CD4-positive, alpha-beta T cell treated with Interleukin-1 beta for 1 hour (primary cell): ENCODE measurements at places on chromosomes 1 and 21.

- peak; percentile 40 for DNase-seq
These were observed 29.7 kb upstream of the KIRREL1 start for GRCh38 chr1:157963713-157964112.

DNA sequence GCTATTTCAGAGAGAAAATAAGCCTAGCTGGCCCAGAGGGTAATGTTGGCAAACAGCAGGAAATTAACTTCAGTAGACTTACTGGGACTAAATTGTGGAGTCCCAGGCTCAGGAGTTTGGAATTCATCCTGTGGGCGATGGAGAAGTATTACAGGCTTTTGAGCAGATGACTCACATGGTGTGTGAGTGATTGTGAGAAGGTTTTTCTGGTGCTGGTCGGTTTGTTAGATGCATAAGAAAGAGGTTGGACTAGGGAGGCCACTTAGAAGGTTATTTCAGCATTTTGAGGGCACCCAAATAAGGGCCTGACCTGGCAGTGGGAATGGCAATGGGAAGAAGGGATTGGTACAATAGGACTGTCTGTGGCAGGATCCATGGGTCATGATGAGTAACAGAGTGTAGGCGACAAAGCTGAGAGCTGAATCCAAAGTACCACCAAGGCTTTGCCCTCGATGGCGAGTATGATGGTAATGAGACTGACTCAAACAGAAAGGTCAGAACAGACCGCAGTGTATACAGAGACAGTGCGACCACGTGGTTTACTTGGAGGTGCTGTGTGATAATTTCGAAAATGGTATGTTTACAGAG, 69.2 kb upstream of the KIF26B start:
- DNase-seq, result no peak

DNA sequence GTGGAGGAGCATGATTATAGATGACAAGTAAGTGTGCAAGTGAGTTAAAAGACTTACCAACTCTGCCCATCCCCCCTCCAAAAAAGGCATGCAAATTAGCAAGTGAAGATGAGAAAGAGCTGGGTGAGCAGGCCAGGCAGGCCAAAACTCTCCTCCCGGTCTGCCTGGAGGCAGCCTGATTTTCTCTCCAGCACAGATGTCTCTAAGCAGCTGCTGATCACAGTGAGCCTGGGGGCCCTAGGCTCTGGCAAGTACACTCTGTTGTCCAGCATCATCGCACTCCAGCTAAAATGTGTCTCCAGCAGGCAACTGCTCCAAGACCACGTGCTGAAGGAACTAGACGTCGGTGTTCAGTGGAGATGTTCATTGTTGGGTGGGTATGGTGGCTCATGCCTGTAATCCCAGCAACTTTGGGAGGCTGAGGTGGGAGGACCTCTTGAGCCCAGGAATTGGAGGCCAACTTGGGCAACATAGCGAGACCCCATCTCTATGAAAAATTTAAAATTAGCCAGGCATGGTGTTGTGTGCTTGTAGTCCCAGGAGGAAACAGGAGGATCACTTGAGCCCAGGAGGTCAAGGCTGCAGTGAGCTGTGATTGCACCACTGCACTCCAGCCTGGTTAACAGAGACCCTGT, 56.7 kb upstream of the PUM1 start:
- no peak for DNase-seq

DNA sequence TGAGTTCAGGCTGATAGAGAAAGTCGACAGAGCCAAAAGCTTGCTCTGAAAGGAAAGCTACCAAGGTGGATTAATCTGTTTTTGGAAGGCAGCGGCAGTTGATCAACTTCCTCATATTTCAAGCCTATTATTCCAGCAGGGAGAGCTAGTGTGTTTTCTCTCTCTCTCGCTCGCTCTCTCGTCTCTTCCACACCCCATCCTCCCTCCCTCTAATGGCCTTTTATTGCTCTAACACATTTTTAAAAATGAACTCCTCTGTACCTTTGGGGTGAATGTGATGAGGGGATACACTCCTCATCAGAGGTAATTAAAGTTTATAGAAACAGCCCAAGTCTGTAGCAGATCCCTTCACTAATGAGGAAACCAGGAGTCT, 126.4 kb downstream of the CLIC6 start:
- DNase-seq, result no peak

DNA sequence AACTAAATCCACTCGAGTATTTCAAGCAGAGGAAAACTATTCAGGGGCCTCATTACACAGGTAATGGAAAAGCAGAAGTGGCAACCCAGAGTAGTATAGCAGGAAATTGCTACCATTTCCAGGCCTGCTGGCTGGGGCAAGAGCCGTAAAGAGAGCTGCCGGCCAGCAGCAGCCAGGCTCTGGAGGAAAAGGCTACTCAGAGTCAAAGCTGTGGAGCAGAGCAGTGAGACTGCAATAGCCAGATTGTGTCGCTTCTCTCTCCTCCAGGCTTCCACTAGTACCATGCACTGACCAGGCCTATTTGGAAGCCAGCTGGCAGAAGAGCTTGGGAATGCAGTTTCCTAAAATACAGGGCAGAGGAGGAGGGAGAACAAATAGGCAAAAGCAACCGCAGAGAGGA, 155.5 kb downstream of the OMA1 start:
- no peak for DNase-seq

DNA sequence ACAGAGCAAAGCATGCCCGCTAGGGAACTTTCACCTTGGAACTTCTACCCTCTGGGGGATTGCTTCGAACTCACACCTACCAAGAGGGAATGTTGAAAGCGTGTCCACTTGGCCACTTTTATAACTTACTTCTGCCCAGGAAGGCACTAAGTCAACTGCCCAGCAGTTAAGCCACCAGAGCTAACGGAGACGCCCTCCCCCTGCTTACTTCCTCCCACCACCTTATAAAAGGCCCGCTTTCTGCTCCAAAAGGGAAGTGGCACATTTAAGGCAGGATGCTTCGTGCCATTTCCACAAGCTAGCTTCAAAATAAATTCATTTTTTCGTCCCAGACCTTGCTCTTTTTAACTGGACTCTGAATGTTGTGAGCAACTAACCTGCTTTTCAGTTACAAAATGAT, 3.2 kb upstream of the AK2 start:
- DNase-seq, result no peak

GRCh38 chr1:204384636-204385352, 25.1 kb upstream of the PLEKHA6 start:
- DNase-seq, result no peak

GRCh38 chr1:190540366-190540765, 62.7 kb upstream of the BRINP3 start:
- DNase-seq, result no peak

GRCh38 chr1:172700556-172700955, 41.7 kb downstream of the FASLG start:
- DNase-seq, result no peak

DNA sequence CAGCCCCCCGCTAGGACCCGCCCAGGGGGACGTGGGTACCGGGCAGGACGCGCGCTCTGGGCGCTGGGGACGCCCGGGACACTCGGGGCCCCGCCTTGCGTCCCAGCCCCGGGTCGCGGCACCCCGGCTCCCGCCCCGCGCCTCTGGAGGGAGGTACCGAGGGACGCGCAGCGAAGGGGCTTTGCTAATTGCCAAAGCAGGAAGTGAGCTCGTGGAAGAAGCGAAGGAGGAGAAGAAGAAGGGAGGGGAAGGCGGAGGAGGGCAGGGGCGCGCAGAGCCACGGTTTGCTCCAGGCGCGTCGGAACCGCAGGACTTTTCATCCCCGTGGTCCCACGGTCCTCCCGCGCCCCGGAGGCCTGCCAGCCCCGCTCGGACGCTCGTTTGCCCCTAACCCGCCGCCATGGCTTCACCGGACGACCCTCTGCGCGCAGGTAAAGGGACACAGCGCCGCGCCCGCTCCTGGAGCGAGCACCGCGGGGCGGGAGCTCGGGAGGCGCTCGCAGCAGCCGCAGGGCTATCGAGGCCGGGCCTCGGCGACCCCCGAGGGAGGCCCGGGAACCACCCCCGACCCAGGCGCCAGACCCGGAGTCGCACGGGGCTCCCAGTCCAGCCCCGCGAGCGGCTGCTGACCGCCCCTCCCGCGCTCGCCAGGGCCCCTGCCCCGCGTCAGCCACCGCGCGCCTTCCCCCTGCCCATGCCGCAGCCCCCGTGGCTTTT, 1.3 kb downstream of the EDARADD start:
- peak; percentile 31 for DNase-seq

GRCh38 chr1:199313444-199313843, 674.6 kb downstream of the PTPRC start:
- DNase-seq, result no peak

GRCh38 chr1:64417803-64418202, 52.1 kb upstream of the CACHD1 start:
- no peak for DNase-seq

- no peak for DNase-seq
These were observed 7.1 kb upstream of the DIRAS3 start for GRCh38 chr1:68057564-68057963.

- DNase-seq, result no peak
These were observed 272.3 kb upstream of the ST6GALNAC5 start for GRCh38 chr1:76595024-76595423.

- DNase-seq, result no peak
These were observed 140.0 kb upstream of the GRIK3 start for GRCh38 chr1:37174341-37174740.

DNA sequence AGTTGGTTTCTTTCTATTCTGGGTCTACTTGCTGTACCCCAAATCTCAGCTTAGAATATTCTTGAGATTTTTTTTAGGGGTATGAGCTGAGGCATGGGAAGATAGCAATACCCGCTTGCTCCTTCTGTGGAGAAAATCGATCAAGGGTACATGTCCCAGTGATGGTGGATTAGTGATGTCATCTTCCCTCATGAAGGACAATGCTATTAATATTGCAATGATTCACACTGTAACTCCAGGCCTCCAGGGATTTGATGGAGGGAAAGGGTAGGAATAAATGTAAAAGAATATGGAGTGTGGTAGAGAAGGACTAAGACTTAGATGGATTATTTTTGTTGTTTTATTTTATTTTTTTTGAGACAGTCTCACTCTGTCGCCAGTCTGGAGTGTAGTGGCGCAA, 47.4 kb downstream of the XCL1 start:
- DNase-seq, result no peak

- DNase-seq, result no peak
These were observed 1.5 kb downstream of the L1TD1 start for GRCh38 chr1:62196086-62196690.

DNA sequence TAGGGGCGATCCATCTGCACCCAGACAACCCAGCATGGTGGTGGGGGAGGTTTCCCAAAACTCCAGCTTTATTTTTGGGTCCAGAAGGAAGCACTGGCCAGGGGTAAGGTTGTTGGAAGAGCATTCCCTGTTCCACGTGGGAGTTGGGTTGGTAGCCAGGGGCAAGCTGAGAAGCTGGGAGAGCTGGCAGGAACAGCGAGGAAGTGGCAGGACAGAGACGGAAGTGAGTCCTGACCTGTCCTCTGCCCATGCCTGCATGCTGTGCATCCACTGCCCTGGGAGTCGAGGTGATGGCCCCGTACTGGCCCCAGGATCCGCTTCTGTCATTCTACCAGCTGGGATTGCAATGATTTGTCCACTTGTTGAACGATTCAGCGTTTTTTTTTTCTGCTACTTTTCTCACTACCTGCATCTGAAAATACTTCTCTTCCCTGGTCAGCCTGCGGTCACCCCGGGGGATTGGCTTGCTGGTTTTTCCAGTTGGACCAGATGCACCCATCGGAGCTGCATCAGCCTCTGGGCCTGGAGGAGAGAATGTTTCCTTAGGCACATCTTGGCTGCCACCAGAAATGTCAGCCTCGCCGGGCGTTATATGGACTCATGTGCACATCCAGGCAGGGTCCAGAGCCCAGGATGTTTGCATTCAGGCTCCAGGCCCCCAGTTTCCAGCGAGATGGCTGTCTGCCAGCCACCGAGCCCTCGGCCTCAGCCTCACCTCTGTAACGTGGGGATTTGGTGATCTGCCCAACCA, 28.3 kb upstream of the TMPRSS2 start:
- no peak for DNase-seq

- no peak for DNase-seq
These were observed 67.0 kb downstream of the ALPL start for GRCh38 chr1:21576031-21576797.

DNA sequence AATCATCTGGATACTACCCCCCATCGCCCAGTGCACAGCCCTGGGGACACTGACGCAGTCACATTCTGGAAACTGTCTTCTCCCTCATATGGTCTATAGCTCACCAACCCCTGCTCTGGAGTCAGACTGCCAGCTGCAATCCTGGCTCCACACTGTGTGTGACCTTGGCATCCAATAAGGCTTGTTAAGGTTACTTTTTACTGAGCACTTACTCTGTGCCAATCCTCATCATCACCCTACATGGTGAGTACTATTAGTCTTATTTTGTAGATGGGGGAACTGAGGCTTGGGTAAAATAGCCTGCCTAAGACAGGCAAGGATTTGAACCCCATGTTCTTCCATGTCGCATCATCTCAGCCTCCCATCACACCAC, 34.9 kb downstream of the AHDC1 start:
- DNase-seq, result no peak

DNA sequence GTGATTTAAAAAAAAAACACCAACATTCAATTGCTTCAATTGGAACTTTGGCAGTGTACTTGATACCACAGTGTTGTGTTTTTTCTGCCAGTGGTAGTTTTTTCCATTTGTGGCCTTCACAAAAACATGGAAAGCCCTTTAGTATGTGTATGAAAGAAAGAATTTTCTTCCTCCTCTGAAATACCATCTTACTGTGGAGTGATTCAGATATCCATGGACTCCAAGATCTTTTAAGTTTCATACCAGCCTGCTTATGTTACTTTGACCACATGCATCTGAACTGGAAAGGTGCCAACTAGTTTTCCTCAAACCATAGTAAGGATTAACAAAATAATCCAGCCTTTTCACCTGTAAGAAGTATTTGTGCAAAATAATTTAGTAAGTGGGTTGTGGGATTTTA, 3.4 kb downstream of the PPP2R5A start:
- DNase-seq, result no peak

GRCh38 chr21:43312751-43313169, 114.2 kb downstream of the SIK1 start:
- DNase-seq, result no peak

DNA sequence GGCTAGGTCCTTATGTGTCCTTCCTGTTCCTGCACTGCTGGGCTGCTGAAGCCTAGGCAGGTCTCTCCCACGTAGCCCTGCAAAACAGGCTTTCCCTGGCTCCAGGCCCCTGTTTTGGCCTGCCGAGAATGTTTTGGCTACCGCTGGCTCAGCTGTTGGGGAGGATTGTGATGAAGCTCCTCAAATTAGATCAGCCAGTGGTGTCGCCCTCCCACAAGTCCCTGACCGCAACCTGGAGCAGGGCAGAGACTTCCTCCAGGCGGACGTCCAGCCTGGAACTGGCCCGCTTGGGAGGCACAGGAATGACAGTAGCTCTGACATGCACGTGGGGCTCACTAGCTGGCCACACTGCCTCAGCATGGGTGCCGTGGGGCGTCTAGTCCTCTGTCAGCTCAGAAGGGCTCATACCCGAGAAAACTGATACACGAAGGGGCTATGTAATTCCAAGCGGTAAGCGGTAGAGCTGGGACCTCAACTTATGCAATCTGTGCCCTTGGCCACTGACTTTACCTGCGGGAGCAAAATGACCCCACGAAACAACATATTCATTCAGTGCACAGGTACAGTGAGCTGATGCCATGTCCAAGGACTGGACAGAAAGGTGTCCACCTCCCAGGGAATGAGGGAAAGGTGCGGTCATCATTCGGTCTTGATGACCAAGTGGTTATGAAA, 26.6 kb downstream of the DHRS3 start:
- no peak for DNase-seq

GRCh38 chr1:108878678-108879077, 1.9 kb downstream of the GPSM2 start:
- no peak for DNase-seq

- no peak for DNase-seq
These were observed at the start of gene ACOT11 for GRCh38 chr1:54547601-54548388. ACOT11 (plus strand) TSS chr1:54548228; CDS start chr1:54548310, 82 bp downstream.
